Stimulated activated CD8-positive, alpha-beta memory T cell treated with anti-CD3 and anti-CD28 coated beads, Interleukin-2, amount 100 ng/mL, for 48 hours (primary cell): ENCODE measurements at places on chromosomes 12 and 14.

DNA sequence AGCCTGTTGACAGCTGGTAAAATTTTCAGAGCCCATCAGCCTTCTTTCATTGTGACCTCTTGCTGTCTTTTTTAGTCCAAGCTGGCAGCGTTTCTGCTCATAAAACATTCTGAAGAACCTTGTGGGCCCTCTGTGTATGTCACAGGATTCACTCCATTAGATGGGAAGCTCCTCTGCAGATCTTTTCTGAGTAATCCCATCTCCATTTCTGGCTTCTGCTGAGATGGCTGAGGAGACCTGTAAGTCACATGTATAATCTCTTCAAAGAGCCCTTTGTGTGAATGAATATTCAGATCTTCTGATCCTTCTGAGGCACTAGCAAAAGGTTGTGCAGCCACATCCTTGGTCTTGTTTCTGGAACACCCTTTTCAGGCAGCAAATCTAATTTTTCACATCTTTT lies 2.8 kb downstream of the RXYLT1 start:
- no peak for DNase-seq

- DNase-seq = no peak
Observed at GRCh38 chr14:43022094-43022800, 1415.6 kb downstream of the LRFN5 start.

- no peak for DNase-seq
Observed at GRCh38 chr12:123475246-123475703, 17.3 kb downstream of the SNRNP35 start.

GRCh38 chr14:32710231-32710671 lies 228.4 kb upstream of the NPAS3 start:
- DNase-seq = no peak

DNA sequence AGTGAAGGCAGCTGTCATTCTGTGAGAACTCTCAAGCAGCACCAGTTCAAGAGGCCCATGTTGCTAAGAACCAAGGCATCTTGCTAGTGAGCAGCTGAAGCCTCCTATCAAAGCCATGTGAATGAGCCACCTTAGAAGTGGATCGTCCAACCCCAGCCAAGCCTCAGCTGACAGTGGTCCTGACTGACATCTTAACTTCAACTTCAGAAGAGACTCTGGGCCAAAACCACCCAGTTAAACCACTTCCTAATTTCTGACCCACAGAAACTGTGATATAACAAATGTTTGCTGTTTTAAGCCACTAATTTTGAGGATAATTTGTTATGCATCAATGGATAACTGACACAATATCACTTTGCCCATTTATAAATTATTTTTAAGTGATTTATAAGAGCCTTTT lies 256.0 kb downstream of the RPAP3 start:
- no peak for DNase-seq

DNA sequence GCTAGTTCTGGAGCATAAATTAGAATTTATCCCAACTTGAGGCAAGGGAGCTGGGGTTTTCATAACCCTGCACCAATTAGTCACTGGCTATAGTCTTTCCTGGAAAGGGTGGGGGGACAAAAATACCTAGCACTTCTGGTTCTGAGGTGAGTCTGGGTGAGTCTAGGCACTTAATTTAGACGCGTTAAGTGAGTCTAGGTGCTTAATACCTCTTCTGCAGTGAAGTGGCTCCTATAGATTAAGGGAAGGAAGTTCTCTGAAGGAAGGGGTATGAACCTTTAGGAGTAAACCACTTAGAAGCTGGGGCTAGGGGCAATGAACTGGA lies 251.7 kb downstream of the EFCAB11 start:
- no peak for DNase-seq

GRCh38 chr12:9736936-9737705 lies 4.2 kb upstream of the CLECL1 start:
- DNase-seq = no peak

- DNase-seq = no peak
Observed at GRCh38 chr12:91138337-91138920, 27.1 kb upstream of the LUM start.

DNA sequence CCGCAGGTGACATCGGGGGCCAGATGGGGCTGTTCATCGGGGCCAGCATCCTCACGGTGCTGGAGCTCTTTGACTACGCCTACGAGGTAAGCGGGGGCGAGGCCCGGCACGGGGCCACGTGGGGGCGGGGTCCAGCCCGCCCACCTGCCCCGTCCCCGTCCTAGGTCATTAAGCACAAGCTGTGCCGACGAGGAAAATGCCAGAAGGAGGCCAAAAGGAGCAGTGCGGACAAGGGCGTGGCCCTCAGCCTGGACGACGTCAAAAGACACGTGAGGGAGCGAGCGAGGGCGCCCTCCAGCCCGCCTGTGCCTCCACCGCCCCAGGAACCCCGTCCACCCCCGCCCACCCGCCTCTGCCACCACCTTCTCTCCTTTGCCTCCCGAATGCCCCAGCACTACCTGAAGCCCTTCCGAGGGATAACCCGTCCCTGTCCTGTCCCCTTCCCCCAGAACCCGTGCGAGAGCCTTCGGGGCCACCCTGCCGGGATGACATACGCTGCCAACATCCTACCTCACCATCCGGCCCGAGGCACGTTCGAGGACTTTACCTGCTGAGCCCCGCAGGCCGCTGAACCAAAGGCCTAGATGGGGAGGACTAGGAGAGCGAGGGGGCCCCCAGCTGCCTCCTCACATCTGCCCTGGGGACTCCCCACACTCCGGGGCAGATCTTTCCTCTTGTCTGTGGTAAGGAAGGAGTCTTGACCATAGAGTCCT lies 3.9 kb upstream of the SMARCD1 start:
- DNase-seq = no peak

GRCh38 chr12:30953257-30953656 lies 26.7 kb downstream of the TSPAN11 start:
- no peak for DNase-seq

DNA sequence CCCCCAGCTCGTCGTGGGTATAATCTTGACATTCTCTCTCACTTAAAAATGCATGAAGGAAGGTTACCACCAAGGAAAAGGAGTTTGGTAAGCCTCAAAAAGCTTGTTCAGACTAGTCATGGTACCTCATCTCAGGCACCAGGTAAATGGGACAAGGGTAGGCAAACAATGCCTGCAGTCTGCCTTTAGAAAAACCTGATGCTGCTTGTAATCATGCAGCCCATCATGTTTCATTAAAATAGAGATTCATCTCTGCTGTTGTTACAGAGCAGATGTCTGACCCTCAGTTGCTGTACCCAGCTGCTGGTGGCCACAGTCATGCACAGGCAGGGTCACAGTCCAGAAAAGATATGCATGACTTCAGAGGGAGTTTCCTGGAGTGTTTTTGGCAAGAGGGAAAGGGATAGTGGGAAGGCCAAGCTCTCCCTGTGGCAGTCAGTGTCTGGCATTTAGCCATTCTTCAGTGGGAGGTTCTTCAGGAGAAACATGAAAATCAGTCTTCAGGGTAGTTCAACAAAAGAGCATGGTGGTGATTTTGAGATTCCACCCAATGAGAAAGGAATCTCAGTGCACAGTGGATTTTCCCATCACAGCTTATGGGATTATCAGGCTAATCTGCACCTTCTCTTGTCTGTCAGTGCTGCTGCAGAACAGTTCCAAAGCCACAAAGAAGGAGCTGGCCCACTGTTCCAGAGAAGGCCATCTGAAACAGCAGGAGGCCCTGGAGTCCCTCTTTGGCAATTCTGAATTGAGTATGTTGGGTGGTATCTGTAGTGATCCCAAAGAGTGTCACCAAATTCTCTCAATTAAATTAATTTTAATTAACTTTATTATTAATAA lies 202.7 kb upstream of the FRMD6 start:
- no peak for DNase-seq

DNA sequence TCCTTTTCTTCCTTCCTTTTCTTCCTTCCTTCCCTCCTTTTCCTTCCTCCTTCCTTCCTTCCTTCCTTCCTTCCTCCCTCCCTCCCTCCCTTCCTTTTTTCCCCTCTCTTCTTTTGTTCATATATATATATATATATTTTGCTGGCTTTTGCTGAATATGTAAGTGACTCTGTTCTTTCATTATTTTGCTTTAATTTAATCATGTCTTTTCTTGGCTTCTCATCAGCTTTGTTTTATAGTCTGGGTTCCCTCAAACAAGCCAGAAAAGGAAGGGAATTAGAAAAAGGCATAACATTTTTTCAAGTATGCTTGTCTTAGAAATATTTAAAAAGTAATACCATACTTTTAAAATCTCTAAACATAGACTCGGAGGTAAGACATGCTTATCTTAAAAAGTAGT lies 219.9 kb upstream of the ATXN7L3B start:
- DNase-seq = no peak

GRCh38 chr14:79899610-79900009 lies 311.7 kb downstream of the DIO2 start:
- no peak for DNase-seq

DNA sequence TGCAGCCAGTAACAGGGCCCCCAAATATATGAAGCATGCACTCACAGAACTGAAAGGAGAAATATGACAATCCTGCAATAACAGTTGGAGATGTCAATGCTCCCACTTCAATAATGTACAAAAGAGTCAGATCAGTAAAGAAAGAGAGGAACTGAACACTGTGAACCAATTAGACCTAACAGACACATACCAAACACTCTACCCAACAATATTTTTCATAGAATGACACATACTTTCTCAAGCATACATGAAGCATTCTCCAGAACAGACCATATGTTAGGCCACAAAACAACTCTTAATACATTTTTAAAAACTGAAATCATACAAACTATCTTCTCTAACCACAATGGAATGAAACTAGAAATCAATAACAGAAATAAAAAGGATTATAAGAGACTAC lies 80.2 kb downstream of the ELK3 start:
- DNase-seq = no peak

DNA sequence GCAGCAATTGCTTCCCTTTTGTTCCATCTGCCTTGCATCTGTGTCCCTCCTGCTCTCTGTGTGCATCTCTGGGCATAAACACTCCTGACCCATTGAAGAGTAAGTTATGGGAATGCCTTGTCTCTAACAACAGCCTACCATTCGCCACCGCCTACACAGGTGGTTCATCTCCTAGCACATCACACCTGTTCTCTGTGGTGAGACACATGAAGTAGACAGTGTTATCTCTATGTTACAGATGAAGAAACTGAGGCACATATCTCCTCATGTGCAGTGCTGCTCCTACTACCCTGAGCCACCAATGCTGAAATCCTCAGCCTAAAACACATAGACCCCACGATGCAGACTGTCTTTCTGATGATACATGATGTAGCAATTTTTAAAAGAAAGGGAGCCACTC lies 77.6 kb downstream of the PITPNM2 start:
- no peak for DNase-seq

- DNase-seq = no peak
Observed at GRCh38 chr14:80705241-80705980, 236.1 kb downstream of the CEP128 start.

- no peak for DNase-seq
Observed at GRCh38 chr14:49582113-49582977, 3.8 kb downstream of the RPS29 start.

DNA sequence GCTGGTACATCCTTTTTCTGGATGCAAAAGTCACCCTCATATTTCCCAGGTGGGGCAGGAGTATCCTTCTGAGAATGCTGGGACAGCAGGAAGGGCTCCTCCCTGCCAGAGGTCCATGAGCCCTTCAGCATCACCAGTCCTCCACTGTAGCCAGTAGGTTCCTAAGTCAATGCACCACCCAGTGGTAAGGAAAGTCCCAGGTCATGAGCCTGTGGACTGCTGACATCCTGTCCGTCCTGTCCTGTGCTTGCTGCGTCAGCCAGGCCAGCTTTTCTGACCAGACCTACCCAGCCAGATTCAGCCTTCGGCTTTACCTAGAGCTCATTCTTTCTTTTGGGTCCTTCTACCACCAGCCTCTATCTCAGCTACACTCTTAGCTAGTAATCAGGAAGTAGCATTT lies 23.0 kb upstream of the ACTN1 start:
- no peak for DNase-seq

GRCh38 chr12:103780093-103780440 lies 61.0 kb downstream of the NT5DC3 start:
- no peak for DNase-seq

- no peak for DNase-seq
Observed at GRCh38 chr12:65607401-65607841, 216.9 kb upstream of the HMGA2 start.

DNA sequence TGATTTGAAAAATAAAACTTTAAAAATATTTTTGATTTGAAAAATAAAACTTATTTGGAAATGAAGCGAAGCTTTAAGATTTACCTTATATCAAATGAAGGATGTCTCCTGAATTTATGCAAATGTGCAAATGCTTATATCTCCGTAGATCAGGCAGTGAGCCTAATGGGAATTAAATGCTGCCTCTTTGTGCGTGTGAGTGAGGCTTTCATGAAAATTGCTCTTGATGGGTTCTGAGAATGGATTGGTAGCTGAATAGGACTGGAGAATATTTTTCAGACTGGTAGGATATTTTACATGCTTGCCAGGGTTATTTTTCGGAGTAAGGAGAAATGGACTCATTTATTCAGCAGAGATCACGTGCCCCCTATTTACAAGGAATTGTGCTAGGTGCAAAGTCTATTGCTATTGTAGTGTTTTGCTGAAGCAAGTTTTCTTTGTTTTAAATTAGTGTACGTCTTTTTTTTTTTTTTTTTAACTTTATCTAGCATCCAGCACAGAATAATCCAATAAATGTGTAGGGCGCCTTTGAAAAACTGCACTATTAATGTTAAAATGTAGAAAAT lies 2.4 kb downstream of the VRK1 start:
- DNase-seq = no peak

DNA sequence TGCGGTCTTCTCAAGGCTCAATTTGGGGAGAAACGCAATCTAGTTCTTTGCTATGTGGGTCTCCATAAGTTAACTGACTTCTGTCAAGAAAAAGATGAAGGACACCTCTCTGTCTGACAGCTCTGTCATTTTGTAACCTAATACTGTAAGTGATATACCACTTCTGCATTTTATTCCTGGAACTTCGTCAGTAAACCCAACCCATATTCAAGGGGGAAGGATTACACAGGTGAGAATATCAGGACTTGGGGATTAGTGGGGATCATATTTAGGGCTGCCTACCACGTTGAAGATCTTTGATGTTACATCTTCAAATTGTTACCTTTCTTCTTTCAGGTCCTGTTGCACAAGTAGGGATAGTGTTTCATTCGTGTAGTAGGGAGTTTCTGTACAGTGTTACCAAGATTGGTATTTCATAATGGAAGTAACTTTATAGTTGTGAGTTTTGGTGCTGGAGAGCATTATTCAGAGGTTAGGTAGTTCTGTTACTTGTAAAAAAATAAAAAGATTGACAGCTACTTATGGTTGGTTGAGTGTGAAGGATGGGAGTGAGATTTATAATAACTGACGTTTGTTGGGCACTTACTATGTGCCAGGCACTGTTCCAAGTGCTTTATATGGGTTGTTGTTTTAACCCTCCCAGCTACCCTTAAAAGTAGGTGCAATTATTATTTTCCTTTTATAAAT lies 1.6 kb downstream of the TMEM260 start:
- DNase-seq = no peak

DNA sequence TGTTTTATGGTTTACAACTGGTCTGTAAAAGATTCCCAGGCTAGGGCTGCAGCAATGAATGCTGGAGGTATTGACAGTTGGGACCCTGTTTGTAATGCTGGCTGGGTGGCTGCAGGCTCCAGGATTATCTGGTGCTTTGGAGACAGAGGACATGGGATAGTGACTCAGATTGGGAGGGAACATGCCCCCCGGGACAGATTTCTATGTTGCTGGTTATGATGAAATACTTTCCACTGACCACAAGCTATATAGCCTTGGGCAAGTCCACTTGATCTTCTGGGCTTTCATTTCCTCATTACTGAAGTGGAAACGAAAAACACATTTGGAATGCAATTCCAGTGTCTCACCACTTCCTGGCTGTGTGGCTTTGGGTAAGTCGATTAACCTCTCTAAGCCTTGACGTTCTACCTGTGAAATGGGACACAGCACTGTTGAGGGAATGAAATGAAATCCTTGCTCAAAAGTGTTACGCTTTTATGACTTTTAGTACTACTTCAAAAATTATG lies 6.3 kb upstream of the TPCN1 start:
- no peak for DNase-seq
